ENCODE measurements at places on chromosomes 12 and 14. TPM values are rescaled to one million over a fixed set of nuclear protein-coding genes. Genes with fewer than 3 reads are reported as not detected.

GRCh38 chr12:95115641-95116040 lies 42.2 kb upstream of the NR2C1 start:
- peak; percentile 56 for DNase-seq

- DNase-seq, result no peak
Observed at GRCh38 chr12:129257524-129257923, 404.2 kb downstream of the GLT1D1 start.

GRCh38 chr12:76022506-76022905 lies 9.1 kb downstream of the PHLDA1 start:
- no peak for DNase-seq

- DNase-seq, result peak; percentile 55
Observed at GRCh38 chr12:114679452-114679875, 4.5 kb downstream of the TBX3 start.

DNA sequence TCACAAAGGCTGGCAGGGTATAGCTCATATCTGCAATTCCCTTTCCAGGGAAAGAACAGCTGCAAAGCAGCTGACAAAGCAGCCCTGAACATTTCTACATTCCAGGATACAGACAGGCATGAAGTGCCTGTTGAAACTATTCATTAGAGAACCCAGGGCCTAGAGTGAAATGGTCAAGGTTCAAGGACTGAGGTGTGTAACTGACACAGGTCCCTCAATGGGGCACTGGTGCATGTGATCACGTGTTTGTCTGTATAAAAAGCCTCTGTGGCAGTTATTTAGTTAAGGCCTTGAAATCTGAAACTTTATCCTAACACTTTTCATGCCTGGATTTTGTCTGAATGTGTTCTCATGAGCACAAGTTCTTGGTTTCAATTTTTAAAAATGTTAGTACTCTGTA lies 47.1 kb downstream of the GIT2 start:
- DNase-seq, result peak; percentile 67

GRCh38 chr14:74571901-74572725 lies 39.9 kb downstream of the LTBP2 start:
- DNase-seq, result peak; percentile 99

DNA sequence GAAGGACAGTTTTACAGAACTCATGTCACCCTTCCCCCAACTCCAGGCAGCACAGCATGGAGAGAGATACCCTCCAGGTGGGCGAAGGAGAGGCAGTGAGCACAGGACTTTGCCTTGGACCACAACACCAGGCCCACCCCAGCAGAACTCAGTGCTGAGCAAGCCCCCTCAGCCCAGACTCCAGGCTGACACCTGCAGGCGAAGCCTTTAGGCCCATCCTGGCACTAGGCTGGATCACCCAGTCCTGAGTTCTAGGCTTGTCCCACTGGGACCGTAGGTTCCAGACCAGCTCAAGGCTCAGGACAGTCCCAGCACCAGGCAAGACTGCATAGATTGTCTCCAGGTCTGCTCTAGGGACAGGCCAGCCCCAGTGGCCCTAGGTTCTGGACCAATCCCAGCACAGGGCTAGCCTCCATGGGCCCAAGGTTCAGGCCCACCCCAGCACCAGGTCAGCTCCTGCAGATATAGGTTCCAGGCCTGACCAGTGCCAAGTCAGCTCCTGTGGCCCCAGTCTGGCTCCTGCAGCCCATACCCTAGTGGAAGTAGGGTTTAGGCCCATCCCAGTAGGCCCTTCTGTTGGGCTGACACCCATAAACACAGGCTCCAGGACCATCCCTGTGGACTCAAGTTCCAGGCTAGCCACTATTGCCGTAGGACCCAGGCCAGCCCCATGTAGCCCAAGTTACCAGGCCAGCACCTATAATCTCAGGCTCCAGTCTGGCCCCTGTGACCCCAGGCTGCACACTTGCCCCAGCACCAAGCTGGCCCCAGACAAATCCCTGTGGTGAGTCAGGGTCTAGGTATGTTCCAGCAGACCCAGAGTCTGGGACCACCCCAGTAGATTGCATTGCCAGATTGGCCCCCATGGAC lies 9.4 kb downstream of the WASHC3 start:
- DNase-seq, result no peak

DNA sequence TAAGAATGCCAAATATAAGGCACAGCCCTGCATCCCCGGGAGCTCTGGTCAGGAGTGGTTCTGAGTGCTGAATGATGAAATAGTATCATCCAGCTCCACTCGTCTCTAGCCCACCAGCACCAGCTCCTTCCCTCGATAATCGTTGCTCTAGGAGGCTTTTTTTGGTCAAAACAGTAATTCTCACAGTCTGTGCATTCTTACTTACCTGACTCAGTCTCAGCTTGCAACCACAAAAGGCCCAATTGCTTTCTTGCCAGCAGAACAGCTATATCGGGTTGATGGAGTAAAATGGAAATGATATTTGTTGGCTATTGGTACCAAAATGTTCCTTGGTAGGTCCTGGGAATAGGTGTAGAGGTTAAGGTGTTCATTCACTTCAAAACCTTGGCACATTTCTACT lies 94.8 kb downstream of the BMP4 start:
- no peak for DNase-seq

DNA sequence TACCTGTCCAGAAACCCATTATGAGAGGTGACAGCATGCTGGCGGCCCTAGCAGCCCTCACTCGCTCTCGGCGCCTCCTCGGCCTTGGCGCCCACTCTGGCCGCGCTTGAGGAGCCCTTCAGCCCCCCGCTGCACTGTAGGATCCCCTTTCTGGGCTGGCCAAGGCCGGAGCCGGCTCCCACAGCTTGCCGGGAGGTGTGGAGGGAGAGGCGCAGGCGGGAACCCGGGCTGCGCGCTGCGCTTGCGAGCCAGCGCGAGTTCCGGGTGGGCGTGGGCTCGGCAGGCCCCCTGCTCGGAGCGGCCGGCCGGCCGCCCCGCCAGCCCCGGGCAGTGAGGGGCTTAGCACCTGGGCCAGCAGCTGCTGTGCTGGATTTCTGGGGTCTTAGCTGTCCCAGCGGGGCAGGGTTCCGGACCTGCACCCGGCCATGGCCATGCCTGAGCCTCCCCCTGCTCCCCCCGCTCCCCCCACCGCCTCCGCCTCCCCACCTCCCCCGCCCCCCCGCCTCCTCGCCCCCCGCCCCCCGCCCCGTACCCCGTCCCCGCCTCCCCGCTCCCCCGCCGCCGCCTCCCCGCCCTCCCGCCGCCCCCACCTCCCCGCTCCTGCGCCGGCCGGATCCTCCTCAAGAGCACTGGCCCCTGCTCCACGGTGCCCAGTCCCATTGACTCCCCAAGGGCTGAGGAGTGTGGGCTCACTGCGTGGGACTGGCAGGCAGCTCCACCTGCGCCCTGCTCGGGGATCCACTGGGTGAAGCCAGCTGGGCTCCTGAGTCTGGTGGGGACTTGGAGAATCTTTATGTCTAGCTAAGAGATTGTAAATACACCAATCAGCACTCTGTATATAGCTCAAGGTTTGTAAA lies 163.1 kb downstream of the KLHL28 start:
- DNase-seq, result no peak

GRCh38 chr12:51888316-51889215 lies 663 bp downstream of the ANKRD33 start:
- DNase-seq, result no peak

DNA sequence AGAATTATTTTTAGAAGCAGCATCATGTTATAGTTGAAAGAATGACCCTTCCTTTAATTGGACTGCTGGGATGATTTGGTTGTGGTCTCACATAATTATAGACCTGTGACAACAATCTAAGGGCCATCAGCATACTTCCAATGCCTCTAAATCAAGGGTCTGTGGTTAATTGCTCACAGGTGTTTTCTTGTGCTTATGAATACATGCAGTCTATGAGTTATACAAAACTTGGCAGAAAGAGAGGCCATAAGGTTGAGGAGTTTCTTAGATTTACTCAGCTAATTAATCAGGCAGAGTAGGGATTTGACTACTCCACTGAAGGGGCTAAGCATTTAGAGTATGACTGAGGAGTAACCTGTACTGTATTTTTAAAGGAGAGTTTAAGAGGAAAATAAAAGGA lies 37.0 kb upstream of the FRMD6 start:
- no peak for DNase-seq

- no peak for DNase-seq
Observed at GRCh38 chr12:50083301-50083700, 1.8 kb upstream of the SMARCD1 start.

DNA sequence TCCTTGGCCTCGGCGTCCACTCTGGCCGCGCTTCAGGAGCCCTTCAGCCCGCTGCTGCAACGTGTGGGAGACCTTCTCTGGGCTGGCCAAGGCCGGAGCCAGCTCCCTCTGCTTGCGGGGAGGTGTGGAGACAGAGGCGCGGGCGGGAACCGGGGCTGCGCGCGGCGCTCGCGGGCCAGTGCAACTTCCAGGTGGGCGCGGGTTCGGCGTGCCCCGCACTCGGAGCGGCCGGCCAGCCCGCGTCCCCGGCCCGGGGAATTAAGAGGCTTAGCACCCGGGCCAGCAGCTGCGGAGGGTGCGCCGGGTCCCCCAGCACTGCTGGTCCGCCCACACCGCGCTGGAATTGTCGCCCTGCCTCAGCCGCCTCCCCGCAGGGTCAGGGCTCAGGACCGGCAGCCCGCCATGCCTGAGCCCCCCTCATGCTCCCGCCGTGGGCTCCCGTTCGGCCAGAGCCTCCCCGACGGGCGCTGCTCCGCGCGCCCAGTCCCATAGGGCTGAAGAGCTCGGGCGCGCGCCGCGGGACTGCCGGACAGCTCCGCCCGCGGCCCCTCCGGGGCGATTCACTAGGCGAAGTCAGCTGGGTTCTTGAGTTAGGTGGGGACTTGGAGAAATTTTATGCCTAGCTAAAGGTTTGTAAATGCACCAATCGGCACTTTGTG lies 673.9 kb downstream of the SLC16A7 start:
- DNase-seq, result no peak

INHBE gene
- 1.7 TPM for total RNA-seq

KRT83 gene
- not detected for total RNA-seq

HSP90AA1 gene
- 321 TPM for total RNA-seq

TAS2R42 gene
- not detected for total RNA-seq

KRT82 gene
- total RNA-seq, result not detected

PTPRQ gene
- 0.32 TPM for total RNA-seq

TAS2R7 gene
- total RNA-seq, result not detected

MANSC4 gene
- total RNA-seq, result not detected

SLC5A8 gene
- total RNA-seq, result not detected

Measured in fibroblast of villous mesenchyme (primary cell).